Muscle of leg (tissue), 16 donors: ENCODE measurements at places on chromosomes 3 and 15. TPM values are rescaled to one million over a fixed set of nuclear protein-coding genes. Genes with fewer than 3 reads are reported as not detected.

The ELP6 gene
- total RNA-seq: 28.0 TPM

The TAMM41 gene
- total RNA-seq: 9.7 TPM

The MAP2K1 gene
- 50.4 TPM for total RNA-seq

The SAXO2 gene
- total RNA-seq: 1.1 TPM

The ARHGAP11A gene
- 10.7 TPM for total RNA-seq

The INKA1 gene
- 13.2 TPM for total RNA-seq

The RUVBL1 gene
- 36.4 TPM for total RNA-seq

The HRH1 gene
- 6.2 TPM for total RNA-seq

The GOLGA8J gene
- total RNA-seq: 0.09 TPM

The SLC9C1 gene
- 1.2 TPM for total RNA-seq

The RAB6B gene
- total RNA-seq: 2.0 TPM

The ABHD17C gene
- 2.2 TPM for total RNA-seq
